Mucosa of gallbladder (tissue), 1 donor: ENCODE measurements at places on chromosomes 3 and 15. TPM values are rescaled to one million over a fixed set of nuclear protein-coding genes. Genes with fewer than 3 reads are reported as not detected.

- no peak for DNase-seq
Measured at GRCh38 chr3:35601959-35602358, 37.4 kb upstream of the ARPP21 start.

GRCh38 chr3:112357930-112358780, 25.2 kb downstream of the CD200 start:
- no peak for DNase-seq

DNA sequence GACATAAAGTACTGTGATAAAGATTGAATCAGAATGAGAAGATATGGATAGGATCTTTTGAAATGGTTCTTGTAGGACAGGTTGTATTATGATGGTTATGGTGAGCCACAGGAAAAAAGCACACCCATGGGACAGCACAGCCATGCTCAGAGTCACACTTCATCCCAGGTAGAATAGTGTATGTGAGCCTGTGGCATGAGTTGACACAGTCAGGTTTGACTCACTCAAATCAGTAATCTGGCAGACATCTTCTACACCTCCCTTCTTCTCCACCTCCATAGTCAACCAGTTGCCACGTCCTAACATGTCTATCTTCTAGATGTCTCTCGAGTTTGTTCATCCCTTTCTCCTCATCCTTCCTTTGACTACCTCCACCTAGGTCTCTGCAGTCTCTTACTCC, 176.0 kb downstream of the RBMS3 start:
- no peak for DNase-seq

- no peak for DNase-seq
Measured at GRCh38 chr3:65343736-65344135, 655.9 kb upstream of the ADAMTS9 start.

DNA sequence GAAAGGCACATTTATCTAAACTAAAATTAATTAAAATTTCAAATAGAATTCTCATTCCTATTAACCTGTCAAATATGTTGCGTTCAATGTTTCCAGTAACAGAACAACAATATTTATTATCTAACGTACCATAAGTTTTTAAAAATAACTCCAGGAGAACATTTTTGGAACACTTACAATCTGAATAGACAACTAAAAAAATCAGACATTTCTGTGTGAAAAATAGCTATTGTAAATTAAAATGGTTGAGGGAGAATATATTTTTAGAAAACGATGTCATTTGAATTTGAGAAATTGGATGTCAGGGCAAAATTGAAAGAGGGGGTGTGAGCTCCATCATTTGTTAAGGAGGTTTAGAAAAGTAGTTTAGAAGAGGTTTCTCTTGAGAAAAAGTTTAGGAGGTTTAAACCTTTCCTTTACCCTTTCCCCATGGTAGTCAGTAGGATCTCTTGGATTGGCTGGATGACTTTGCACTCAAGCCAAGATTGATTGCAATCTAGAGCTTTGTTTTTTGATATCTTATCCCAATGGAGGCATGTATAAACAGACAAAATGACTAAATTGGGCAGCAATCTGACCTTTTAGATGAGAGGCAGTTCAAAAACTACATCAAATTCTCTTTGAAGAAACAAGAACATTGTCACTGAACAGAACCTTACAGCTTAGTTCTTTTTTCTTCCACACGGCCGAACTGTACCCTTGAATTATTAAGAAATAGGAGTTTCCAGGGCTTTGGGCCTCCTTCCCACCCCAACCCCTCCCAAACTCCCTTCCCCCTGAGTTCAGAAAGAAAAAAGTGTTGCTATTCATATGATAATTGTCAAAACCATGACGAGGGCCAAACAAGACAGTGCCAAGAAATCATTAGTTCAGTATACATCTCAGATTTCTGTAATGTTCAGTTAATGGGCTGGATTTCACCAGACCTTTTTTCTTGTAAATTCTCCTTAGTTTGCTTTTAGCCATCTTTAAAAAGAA, 79.7 kb upstream of the CDIN1 start:
- DNase-seq: no peak

SPTBN5 gene
- total RNA-seq: 7.1 TPM

ZBTB20 gene
- 75.9 TPM for total RNA-seq
